Tongue (tissue), 3 donors: ENCODE measurements at places on chromosomes 7 and 10.

- DNase-seq: no peak
Measured at GRCh38 chr7:158959954-158960353, 103.6 kb downstream of the DYNC2I1 start.

- no peak for DNase-seq
Measured at GRCh38 chr7:66804001-66804400, 63.5 kb downstream of the RABGEF1 start.

GRCh38 chr10:78742730-78743615 is 325.8 kb upstream of the ZMIZ1 start:
- peak; percentile 56 for DNase-seq

GRCh38 chr7:111324228-111324627 is 233.3 kb downstream of the LRRN3 start:
- no peak for DNase-seq

DNA sequence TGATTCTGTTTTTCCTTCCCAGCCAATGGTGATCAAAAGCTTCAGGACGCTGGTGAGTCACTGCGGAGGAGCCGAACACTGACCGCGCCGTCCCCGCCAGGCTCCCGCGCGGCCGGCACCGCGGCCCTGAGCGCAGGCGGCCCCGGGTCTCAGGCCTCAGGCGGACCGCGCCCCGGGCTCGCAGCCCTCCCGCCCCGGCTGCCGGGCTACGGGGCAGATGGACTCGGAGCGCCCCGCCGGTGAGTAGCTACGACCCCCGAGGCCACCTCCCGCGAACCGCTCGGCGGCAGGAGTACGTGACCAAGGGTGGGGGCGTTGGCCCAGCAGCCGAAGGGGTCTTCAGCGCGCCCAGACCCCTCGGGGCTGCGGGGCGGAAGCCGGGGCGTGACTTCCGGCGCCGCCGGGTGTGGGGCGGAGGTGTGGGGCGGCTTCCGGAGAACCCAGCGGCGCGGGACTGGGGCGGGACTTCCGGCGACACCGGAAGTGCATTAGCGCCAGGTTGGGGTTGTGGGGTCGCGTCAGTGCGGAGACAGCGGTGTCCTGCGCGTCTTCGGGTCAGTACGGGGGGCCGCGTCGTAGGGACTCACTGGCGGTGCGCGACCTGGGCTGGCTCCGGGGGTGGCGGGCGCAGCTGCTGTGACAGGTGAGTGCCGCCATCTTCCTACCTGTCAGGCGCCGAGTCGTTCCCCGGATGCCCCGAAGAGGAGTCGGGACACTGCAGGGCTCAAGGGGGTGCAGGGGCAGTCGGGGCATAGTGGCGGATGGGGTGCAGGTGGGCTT is at the start of gene WDR37:
Gene WDR37 (plus strand): TSS at position 60 of the 780 bp plus-strand sequence. CDS start 15,771 bp downstream, outside the sequence.
- peak; percentile 91 for DNase-seq
